Fibroblast of mammary gland (primary cell): ENCODE measurements at places on chromosomes 3 and 15.

GRCh38 chr3:134030379-134031347, 938 bp upstream of the SLCO2A1 start:
- DNase-seq, result no peak

GRCh38 chr3:149615731-149616221, 42.0 kb downstream of the WWTR1 start:
- no peak for DNase-seq

GRCh38 chr3:137988982-137989381, 21.0 kb upstream of the CLDN18 start:
- DNase-seq, result no peak

GRCh38 chr15:37679627-37680026, 254.8 kb upstream of the TMCO5A start:
- no peak for DNase-seq

- DNase-seq, result no peak
These were observed 192.6 kb upstream of the LYSMD4 start for GRCh38 chr15:99925661-99926461.

DNA sequence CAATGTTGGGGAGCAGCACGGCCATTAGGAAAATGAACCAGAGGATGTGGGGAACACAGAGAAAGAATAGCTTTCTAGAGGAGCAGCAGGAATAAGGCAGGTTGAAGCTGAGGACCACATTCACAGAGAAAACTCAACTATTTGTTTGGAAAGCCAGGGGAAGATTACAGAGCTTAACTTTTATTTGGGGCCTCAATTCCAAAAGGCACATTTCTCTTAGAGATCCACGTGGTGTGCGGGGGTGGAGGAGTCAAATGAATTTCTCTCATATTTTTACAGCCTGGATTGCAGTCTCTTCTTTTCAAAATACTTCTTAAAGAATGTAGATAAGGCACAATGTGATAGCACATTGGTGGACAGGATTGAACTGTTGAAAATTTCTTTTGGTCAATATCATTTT, 253.7 kb downstream of the ROBO1 start:
- DNase-seq, result no peak

GRCh38 chr15:71362987-71363968, 248.0 kb downstream of the THSD4 start:
- no peak for DNase-seq

- DNase-seq, result no peak
These were observed 20.8 kb upstream of the CFAP161 start for GRCh38 chr15:81113204-81113657.

- peak; percentile 39 for DNase-seq
These were observed 778 bp upstream of the AP4E1 start for GRCh38 chr15:50907601-50908208.

DNA sequence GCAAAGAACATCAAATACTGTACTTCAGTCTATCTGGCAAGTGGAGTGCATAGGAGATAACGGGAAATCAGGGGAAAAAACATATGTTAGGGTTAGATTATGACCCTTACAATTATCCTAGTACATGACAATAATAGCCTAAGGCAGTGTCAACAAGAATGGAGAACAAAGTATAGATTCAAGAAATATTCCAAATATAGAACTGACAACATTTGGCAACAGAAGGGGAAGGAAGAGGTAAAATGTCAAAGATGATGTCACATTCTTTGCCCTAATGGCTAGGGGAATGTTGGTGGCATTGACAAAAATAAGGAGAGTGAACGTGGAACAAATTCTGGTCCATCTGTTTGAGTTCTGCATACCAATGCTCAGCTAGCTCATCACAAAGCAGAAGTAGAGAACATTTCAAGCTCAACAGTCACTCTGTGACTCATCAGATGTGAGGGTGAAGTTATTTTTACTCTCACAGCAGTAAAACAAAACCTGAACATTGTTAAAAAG, 15.5 kb upstream of the ATP8B4 start:
- peak; percentile 95 for DNase-seq

DNA sequence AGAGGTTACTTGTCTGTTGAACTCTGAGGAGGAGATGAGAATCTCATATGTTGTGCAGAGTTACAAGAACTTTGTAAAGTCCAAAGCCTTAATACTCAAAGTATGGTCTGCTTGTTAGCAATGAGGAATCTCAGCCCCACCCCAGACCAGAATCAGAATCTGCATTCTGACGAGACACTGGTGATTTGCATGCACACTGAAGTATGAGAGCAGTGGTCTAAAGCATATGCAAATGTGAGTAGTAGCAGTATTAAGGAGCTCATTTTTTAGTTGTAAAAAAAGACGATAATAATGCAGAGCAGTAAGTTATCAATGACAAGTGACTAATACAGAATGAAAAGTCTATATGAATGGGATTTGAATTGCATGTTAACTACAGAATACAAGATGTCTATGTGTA, 327.7 kb downstream of the RYR3 start:
- DNase-seq, result no peak

- DNase-seq, result no peak
These were observed 24.1 kb downstream of the RARB start for GRCh38 chr3:25452192-25452591.

DNA sequence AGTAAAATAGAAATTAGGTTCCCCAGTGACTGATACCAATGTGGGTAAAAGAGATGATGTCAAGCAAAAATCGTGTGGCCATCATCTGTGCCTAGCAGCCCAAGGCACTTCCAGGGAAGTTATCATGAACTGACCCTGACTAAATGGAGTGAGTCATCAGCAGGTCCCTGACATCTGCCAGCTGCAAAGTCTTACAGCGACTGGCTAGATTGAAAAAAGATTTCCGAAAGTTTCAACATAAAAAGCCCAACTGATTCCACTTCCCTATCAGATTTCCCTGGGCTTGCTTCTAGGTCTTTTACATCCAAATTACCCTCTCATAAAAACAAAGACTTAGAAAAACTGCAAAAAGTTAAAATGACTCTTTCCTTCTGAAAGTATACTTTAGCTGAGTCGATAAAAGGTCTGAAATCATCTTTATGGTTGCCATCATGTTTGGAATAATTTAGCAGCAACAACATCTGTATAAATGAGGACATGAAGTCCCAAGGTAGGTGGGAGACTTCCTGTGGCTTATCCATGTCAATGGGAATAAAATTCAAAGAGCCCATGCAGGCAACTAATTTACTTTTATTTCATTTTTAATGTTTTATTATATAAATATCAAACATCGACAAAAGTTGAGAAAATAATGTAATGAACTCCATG, 342.8 kb downstream of the ERC2 start:
- peak; percentile 77 for DNase-seq

GRCh38 chr3:193929921-193930646, 205.9 kb upstream of the HES1 start:
- DNase-seq, result no peak

DNA sequence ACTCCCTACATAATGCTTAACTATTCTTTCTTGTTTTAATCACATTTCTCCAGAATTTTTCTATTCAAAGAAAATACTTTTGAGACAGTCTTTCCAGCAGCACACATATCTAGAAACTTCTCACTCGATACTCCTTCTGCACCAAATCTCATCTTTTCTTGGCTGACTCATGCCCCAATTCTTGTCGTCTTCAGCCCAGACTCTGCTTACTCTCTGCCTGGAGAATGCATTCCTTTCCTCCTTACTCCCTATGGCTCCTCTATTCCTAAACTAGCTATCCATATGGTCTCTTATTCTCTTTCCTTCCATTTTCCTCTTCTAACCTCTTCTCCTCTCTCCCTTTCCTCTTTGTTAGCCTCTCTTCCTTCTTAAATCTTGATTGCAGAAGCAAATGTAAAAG, 158.7 kb downstream of the GBE1 start:
- peak; percentile 35 for DNase-seq

- no peak for DNase-seq
These were observed 23.6 kb upstream of the FMN1 start for GRCh38 chr15:33218071-33218491.

DNA sequence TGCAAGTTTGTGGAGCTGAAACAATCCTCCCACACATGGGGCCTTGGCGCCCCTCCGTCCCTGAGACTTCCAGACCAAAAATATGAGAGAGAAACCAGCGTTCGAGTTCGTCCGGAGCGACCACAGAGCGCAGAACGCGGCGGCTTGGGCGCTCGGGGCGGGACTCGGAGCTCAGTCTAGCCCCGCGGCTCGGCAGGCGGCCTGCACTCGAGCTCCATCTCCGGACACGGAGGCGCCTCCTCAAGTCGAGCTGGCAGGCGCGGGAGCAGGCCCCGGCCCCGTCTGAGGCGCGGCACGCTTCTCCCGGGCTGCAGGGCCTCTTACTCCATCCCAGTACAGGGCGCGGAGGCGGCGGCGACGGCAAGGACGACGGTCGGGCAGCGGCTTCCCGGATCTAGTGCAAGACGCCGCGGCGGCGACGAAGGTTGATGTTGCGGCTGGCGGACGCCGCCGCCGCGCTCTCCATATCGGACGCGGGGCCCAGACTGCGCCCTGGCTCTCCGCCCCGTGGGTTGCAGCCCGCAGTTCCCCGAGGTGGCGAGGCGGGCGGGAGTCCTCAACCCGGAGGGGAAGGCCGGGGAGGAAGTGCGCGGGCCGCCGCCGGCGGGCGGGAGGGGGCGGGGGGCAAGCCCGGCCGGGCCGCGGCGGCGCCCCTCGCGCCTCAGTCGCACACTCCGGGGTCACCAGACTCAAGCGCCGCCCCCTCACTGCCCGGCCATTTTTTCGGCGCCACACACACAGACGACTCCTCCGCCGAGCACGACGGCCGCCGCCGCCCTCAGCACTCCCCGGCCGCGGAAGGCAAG, 674 bp downstream of the MSL2 start:
- peak; percentile 67 for DNase-seq

GRCh38 chr15:69323893-69324430, 25.2 kb downstream of the PAQR5 start:
- DNase-seq, result no peak

DNA sequence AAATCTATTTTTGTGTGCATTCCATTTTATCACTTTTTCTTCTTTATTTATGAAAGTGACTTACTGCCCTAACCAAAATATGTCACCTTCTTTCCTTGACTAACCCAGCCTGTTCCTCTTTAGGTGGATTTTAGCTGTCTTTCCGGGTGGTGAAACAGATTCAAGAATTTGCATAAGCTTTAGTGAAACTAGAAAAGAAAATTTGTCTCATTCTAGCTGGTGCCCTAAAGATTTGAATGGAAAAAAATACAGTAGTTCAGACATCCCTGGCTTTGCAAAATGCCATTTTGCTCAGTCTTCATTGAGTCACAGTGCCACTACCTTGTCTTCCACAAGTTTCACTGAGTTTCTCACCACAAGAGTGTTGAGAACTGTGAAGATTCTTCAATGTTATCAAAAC, 28.2 kb upstream of the CCDC50 start:
- DNase-seq, result no peak
